ENCODE measurements at places on chromosomes 6 and 20.

DNA sequence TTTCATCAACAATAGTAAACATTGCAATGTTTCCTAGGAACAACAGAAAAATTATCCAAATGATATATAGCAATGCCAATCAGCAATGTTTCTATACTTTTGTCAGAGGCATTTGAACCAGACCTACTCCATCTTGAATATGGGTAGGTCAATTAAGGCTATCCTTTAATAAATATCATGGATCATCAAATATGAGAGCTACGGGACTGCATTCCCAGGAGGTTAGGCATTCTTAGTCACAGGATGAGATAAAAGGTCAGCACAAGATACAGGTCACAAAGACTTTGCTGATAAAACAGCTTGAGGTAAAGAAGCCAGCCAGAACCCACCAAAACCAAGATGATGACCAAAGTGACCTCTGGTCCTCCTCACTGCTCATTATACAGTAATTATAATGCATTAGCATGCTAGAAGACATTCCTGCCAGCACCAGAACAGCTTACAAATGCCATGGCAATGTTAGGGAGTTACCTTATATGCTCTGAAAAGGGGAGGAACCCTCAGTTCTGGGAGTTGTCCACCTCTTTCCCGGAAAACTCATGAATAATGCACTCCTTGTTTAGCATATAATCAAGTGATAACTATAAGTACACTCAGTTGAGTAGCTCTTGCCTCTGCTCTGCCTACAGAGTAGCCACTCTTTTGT lies 8.6 kb upstream of the SERPINB6 start:
- DNase-seq: no peak

- DNase-seq: no peak
These were observed 162.3 kb downstream of the UTRN start for GRCh38 chr6:144447472-144447871.

DNA sequence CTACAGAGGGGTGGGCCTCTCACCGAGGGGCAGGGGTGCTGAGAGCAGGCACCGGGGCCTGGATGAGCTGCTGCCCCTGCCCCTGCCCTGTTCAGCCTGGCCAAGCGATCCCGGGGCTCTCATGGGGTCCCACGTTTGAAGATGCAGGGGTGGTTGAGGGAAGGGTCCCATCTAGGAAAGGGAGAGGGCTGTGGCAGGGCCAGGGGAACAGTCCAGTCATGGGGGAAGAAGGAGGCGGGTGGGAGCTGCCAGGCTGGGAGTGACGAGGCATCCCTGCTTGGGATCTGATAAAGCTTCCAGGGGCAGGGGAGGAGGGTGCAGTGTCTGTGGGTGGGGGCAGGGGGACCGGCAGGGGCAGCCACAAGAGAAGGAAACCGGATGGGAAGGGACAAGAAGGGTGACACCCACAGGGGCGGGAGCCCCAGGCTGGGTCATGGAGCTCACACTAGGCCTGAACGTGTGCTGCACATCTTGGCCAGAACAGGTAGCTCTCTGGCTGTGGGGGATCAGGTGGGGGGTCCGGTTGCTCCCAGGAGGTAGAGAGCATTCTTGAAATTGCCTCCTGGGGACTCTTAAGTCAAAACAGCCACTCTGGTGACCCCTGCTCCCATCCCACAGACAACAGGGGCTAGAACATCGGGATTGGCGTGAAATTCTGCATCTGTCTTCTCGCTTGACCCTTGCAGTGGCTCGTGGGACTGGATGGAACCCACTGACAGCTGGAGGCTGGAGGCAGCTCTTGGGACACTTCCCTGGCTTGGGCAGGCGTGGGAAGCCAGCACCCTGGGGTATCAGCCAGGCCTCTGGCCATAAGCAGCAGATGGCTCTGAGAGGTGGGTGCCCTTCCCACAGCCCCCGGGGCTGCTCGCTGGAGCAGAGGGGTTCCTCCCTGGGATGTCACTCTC lies 58.0 kb upstream of the GATA5 start:
- no peak for DNase-seq

GRCh38 chr20:10610251-10610650 lies 63.5 kb downstream of the JAG1 start:
- no peak for DNase-seq

GRCh38 chr20:16601047-16601446 lies 27.8 kb upstream of the KIF16B start:
- DNase-seq: no peak

DNA sequence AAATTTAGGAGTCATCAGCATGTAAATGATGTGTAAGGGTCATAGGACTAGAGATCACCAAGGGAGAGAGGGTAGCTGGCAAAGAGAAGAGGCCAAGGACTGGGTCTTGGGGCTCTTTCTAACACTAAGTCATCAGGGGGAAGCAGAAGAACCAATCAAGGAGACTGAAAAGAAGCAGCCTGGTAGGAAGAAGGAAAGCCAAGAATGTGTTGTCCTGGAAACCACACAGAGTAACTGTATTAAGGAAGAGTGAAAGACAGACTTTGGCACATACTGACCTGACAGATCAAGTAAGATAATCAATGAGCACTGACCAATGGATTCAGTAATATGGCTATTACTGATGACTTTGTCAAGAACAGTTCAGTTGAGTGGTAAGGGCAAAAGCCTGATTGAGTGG lies 42.3 kb upstream of the LAMA4 start:
- no peak for DNase-seq

DNA sequence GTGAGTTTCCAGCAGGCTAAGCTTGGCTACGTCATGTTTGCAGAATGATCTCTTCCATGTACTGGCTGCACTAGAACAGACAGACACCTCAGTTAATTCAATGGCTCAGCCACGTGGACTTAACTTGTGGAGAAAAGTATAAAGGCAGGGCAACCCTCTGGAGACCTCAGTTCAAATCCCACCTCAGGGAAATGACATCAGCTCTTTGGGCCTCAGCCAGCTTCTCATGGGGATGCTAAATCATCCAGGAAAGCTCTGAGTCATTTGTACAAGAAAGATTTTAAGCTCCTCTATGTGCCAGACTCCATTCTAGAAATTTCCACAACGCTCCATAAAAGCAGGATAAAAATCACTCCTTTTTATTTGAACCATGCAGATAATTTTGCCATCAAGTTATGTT lies 128.5 kb upstream of the SALL4 start:
- no peak for DNase-seq

- DNase-seq: no peak
These were observed 158.0 kb downstream of the MMUT start for GRCh38 chr6:49305010-49305409.

DNA sequence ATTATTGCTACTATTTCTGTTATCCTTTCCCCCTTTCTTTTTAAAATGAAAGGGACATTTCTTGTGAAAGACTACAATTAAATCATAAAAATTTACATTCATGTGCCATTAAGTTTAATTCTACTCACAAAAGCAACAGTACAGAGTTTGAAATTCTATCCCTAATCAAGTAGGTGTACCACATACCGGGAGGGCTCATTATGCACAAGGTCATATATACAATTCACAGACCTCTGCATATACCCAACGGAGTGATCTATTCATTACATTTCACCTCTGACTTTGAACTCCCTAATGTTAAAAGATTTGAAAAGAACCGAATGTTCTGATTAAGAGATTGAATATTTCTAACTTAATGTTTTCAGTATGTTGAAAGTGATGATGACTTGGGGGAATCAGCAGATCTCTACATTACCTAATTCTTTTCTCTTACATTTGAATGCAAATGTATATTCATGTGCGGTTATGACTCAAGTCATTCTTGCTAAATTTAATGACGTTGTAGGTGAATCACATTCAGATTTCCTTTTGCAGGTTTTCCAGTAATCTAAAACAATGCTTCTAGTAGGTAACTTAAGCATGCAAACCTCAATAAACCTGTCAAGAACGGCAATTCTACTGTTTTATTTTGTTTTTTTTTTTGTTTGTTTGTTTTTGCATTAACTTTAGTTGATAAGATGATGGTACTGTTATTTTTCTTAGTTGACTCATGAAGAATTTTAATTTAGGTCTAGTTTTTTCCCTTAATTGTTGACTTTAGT lies 7.3 kb downstream of the EYA4 start:
- DNase-seq: no peak

GRCh38 chr6:128209771-128210170 lies 308.9 kb upstream of the THEMIS start:
- DNase-seq: no peak

- no peak for DNase-seq
These were observed 9.1 kb downstream of the MAP3K4 start for GRCh38 chr6:161000632-161001031.

DNA sequence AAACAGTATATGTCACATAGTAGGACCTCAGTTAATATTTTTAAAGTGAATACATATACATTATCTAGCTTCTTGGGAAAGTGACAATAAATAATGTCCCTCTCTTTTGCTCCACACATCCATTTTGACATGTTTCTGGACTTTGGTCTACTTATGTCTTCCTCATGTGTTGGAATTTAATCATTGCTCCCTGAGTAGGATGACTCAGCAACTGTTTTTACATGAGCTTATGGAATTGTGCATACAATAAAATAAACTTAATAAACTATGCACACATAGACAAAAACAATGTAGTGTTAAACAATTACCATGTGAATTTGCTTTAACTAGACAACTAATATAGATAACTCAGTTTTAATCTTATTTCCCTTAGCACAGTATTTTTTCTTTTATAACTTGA lies 503.8 kb downstream of the TFAP2B start:
- DNase-seq: no peak

DNA sequence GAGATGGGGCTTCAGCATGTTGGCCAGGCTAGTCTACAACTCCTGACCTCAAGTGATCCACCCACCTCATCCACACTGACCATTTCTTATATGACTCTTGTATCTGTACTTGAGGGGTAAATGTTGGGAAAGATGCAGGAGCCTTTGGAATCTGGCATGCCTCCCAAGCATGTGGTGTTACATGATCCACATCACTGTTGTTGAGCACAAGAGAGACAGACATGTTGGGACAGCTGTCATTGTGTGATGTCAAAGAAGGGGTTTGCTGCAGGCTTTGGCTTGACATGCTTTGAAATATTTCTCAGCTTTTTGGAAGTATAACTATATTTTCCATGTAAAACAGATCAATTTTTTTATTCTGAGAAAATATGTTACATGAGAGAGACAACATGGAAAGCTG lies 139.9 kb downstream of the MOXD1 start:
- DNase-seq: no peak

- no peak for DNase-seq
These were observed 920 bp downstream of the ZBTB12 start for GRCh38 chr6:31900917-31901414.

DNA sequence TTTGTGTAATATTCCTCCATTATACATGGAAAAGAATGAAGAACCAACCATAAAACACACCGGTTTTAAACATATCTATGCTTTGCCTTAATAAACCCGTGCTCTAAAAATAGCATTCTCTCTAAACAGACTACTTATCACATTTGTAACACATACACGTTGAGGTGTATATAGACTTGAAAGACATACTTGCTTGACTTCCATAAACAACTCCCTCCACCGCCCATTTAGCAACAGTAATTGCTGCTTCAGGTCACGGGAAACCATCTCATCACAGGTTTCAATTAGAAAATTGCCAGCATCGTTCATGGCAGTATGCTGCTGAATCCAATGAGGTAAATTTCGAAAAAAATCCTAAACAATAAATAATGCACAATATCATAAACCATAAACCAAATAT lies 174.0 kb downstream of the SYNE1 start:
- DNase-seq: no peak

DNA sequence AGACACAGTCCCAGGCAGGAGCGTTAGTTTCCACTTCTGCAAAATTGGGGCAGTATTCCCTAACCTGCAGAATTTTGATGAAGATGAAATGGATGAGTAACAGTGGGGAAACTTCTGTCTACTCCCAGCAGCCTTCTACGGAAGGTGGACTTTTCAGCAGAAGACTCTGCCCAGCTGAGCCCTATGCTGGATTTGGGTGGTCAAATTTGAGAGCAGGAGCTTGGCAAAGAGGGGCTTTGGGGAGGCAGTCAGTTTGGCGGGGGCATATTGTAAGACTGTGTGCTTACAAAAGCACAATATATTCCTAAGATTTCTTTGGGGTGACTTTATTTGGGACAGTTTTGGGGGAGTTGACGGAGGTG lies 5.4 kb upstream of the SDCBP2 start:
- DNase-seq: no peak

DNA sequence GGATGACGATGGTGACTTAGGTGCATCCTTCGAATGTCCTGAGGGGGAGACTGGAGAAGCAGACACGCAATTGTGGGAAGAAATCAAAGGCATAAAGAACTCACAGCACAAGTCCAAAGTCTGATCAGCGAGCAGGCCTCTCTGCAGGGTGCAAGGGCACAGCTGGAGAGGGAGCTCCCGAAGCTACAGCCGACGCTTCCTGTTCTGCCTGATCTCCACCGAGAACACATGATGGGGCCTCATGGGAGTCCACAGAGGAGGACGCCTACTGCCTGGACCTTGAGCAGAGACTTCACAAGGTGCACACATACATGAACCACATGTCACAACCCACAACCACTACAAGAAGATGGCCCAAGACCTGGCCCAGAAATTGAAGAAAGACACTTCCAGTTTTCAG lies 51.4 kb downstream of the RIN2 start:
- DNase-seq: no peak

GRCh38 chr6:89974834-89975233 lies 80.6 kb downstream of the GJA10 start:
- no peak for DNase-seq

- no peak for DNase-seq
These were observed 39.2 kb upstream of the PIM1 start for GRCh38 chr6:37130704-37131103.

- no peak for DNase-seq
These were observed 656.1 kb downstream of the COL12A1 start for GRCh38 chr6:74549746-74550145.

GRCh38 chr6:142819603-142820337 lies 125.2 kb downstream of the HIVEP2 start:
- peak; percentile 70 for DNase-seq

- no peak for DNase-seq
These were observed 6.1 kb downstream of the NFATC2 start for GRCh38 chr20:51536116-51537069.

DNA sequence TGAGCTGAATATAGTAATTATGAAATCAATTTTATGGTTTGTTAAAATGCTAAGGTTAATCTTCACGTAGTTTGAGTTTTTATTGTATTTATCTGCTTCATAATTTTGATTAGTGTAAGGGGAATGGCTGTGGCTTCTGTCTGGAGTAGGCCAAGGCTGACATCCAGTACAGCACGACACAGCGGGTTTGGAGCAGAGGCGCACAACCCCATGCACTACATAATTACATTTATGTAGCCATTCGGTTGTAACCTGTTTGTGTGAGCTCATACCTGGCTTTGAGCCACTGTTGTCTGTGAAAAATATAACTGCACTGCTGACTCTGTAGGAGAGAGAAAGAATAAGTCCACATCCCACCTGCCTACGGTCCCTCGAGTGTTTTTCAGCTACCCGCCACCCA lies 615.5 kb downstream of the EYS start:
- no peak for DNase-seq

GRCh38 chr6:43820486-43820885 lies 50.5 kb downstream of the VEGFA start:
- no peak for DNase-seq

- no peak for DNase-seq
These were observed 888.8 kb downstream of the QKI start for GRCh38 chr6:164303102-164303964.

- no peak for DNase-seq
These were observed 3.2 kb upstream of the EIF2S2 start for GRCh38 chr20:34115232-34115631.

- no peak for DNase-seq
These were observed 907 bp upstream of the HLA-B start for GRCh38 chr6:31357886-31358285.
